CD4-positive, alpha-beta T cell treated with Interleukin-10 for 1 hour (primary cell): ENCODE measurements at places on chromosomes 6 and 20.
A peak's percentile ranks its signal among the peaks of the same experiment; 100 is the strongest.

- no peak for DNase-seq
Observed at GRCh38 chr6:87164004-87164403, 8.6 kb downstream of the ZNF292 start.

GRCh38 chr6:109187399-109188114 lies 92.2 kb downstream of the CEP57L1 start:
- DNase-seq, result peak; percentile 71

GRCh38 chr6:78639111-78640110 lies 227.9 kb upstream of the IRAK1BP1 start:
- no peak for DNase-seq

DNA sequence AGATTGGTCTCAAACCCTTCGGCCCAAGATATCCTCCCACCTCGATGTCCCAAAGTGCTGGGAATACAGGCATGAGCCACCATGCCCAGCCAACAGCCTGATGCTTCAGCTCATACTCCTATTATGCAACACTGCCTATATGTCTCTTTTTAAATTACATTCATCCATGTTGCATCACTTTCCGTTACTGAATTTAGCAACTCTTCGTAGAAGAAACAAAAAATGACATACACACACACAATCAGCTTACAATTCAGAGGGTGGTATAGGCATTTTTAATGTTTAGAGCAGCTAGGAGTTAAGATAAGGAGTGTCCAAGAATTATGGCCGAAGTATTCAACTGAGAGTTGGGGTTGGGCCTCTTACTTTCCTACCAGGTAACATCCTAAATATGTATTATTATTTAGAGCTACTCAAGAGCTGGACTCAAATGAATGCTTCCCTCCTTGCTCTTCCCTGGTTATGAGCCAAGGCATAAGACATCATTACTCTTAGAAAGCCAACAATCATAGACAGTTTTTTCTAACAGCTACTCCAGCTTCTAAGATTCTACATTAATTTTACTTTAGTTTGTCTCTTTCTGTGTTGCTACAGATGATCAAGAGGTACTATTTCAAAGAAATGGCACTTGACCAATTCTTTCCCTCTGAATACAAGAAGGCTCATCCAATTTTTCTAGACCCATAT lies 62.0 kb upstream of the BMP5 start:
- DNase-seq, result no peak

- DNase-seq, result no peak
Observed at GRCh38 chr6:90420500-90420899, 123.9 kb upstream of the BACH2 start.

DNA sequence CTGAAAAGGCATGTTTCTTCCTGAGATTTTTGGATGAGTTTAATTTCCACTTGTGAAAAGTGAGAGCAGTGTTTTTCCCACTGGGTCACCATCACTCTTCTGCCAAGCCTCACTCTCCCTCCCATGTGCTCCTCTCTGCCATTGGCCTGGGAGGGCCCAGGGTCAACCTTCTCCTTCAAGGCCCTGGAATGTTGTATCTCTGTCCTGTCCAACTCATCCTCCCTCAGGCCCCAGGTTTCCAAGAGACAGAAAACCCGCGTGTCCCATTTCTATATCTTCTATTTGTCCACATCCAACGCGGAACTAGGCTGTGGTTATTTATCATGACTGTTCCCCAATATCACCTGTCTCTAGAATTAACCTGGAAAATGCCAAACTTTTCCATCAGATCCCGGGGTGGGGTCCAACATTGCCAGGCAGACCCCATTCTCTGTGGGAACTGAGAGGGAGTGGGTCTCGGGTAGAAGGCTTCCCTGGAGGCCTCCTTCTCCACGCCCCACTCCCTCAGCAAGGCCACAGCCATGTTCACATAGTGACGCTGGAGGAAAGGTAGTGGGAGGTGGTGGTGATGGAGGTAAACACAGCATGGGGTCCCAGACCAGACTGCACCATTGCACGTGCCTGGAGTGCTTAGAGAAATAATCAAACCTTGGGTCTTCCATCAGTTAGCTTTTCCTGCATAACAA lies 173.5 kb downstream of the SCP2D1 start:
- DNase-seq, result no peak

DNA sequence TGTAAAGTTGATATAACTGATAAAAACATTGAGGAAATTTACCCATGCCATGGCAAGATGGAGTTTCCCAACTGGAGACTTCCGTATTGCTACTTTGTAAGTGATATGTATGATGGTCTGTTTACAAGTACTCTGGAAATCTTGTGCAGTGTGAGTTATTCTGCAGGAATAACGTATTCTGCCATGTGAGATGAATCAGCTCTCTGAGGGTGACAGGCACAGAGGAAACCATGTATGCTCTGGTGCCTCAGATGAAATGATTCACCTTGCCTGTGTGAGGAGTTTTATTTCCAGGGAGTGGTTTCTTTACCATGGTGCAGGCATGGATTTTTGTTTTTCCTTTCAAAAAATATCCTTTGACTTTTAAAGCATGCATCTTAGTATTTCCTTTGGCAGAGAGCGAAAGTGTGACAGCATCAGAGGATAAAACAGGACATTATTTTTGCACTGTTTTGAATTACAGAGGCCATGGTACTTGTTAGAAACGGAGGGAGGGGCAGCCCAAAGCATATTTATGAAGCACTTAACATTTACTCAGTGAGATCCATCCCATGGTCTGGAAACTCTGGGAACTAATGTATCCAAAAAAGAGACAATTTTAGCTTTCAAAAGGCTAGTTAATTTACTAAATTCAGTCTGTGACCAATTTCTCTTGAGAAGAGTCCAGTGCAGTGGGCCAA lies 36.0 kb upstream of the MTRF1L start:
- no peak for DNase-seq

DNA sequence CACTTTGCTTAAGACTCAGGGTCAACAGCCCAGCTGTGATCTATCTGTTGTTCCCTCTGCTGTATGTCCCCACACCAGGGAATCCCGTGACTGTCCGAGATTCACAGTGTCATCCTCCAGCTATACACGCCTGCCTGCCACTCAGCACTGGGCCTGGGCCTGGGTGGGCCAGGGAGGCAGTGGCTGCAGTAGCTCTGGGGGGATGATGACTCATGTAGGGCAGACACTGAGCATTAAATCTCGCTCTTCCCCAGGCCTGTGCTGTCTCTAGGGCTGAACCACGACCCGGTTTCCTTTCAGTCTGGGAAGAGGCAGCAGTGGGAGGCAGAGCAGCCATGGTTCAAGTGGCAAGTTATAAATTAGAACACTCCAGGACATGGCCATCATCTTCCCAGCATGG lies 173.9 kb downstream of the LRFN2 start:
- no peak for DNase-seq
